Suprapubic skin (tissue), 4 donors: ENCODE measurements at places on chromosomes 6 and 20.

GRCh38 chr6:71205336-71205956 lies 83.2 kb upstream of the OGFRL1 start:
- no peaks in the 10 kb centered on the region for H3K4me1 ChIP-seq
- H3K36me3 ChIP-seq, result no peaks in the 10 kb centered on the region
- H3K27me3 ChIP-seq, result no peaks in the 10 kb centered on the region
- no peak overlapping the region for H3K27ac ChIP-seq

DNA sequence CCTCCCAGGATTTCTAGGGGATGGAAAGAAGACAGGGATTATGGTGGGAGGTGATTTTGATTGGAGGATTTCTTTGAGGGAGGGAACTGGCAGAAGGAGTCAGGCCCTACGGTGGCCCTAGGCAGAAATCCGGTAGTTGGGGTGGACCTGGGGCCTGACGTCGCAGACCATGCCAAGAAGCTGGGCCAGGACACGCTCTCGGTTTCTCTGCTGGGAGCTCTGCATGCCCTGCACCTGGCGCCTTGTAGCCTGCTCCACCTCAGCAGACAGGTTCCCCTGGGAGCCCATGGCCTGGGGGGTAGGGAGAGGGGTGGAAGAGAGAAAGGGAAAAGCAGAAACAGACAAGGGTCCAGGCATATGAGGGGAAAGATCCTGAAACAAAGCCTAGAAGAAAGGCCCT lies 1.1 kb downstream of the ATP6V1G2 start:
- H3K27ac ChIP-seq, result no peak overlapping the region
- no peak for DNase-seq
- H3K36me3 ChIP-seq, result peaks cover 15% of the 10 kb centered on the region
- H3K4me3 ChIP-seq, result no peak overlapping the region

DNA sequence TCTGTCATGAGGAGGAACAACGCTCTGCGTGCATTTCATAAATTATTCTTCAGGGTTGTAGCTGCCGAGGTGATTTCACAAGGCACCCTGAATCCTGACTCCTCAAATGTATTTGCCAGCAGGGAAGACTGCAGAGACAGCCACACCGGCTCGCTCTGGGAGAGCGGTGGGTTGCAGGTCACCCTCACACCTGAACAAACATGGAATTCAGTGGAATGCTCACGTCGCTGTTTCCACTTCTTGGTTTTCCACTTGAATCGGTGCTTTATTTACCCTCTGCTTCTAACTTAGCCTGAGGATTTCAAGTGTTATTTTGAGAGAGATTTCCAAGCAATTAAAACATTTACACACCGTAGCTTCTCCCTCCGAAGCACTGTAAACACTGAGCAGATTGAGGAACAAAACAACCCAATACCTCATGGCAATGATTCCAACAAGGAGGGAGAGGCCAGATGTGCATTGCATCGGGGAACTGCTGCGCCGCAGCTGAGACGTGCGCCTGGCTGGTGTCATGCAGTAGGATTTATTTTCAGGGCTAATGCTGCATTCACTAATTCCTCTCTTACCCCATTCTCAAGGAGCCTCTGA lies 59.5 kb upstream of the GGTLC1 start:
- DNase-seq, result no peak
- peaks cover 6% of the 10 kb centered on the region for H3K27me3 ChIP-seq
- H3K36me3 ChIP-seq, result no peaks in the 10 kb centered on the region
- H3K27ac ChIP-seq, result no peak overlapping the region
- H3K4me3 ChIP-seq, result no peak overlapping the region

- H3K36me3 ChIP-seq, result no peaks in the 10 kb centered on the region
- DNase-seq, result no peak
- H3K4me1 ChIP-seq, result no peaks in the 10 kb centered on the region
- no peak overlapping the region for H3K4me3 ChIP-seq
- no peak overlapping the region for H3K27ac ChIP-seq
- H3K27me3 ChIP-seq, result no peaks in the 10 kb centered on the region
Observed at GRCh38 chr20:11214256-11214840, 540.5 kb upstream of the JAG1 start.

GRCh38 chr6:146938266-146938665 lies 266.0 kb upstream of the STXBP5 start:
- no peaks in the 10 kb centered on the region for H3K4me1 ChIP-seq
- no peak overlapping the region for H3K4me3 ChIP-seq
- no peak for DNase-seq
- no peaks in the 10 kb centered on the region for H3K36me3 ChIP-seq

GRCh38 chr20:8587810-8588209 lies 455.7 kb downstream of the PLCB1 start:
- H3K36me3 ChIP-seq, result no peaks in the 10 kb centered on the region
- no peak overlapping the region for H3K27ac ChIP-seq
- H3K4me3 ChIP-seq, result no peak overlapping the region
- DNase-seq, result no peak
- H3K4me1 ChIP-seq, result no peaks in the 10 kb centered on the region

DNA sequence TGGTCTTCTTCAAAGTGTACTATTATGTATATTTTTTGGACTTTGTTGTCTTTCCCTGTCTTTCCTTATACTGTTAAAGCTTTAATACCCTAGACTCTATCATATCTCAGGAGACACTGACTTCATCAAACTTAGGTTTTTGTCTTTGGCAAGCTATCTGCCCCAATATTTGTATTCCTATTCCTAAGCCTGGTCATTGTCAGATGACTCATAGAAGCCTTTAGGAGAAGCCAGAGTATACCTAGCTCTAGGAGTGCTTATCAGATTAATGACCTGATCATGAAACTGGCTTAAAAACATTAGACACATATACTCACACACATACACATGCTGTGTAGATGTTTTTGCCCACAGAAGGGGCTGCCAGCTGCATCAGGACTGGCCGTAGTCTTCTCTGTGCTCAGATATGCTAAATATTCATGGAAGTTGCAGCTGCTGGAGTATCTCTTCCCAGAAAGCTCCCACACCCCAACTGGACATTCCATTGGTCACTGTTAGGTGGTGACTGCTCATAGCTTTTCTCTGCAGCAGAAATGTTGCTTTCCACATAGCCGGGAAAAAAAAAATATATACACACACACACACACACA lies 102.0 kb downstream of the ANKS1A start:
- no peak overlapping the region for H3K4me3 ChIP-seq
- no peaks in the 10 kb centered on the region for H3K27me3 ChIP-seq
- DNase-seq, result no peak
- no peak overlapping the region for H3K27ac ChIP-seq
- peaks cover 3% of the 10 kb centered on the region for H3K4me1 ChIP-seq

- H3K27me3 ChIP-seq, result no peaks in the 10 kb centered on the region
- no peak overlapping the region for H3K4me3 ChIP-seq
- peaks cover 5% of the 10 kb centered on the region for H3K4me1 ChIP-seq
- H3K27ac ChIP-seq, result no peak overlapping the region
Observed at GRCh38 chr20:13416531-13416930, 195.5 kb downstream of the ISM1 start.

DNA sequence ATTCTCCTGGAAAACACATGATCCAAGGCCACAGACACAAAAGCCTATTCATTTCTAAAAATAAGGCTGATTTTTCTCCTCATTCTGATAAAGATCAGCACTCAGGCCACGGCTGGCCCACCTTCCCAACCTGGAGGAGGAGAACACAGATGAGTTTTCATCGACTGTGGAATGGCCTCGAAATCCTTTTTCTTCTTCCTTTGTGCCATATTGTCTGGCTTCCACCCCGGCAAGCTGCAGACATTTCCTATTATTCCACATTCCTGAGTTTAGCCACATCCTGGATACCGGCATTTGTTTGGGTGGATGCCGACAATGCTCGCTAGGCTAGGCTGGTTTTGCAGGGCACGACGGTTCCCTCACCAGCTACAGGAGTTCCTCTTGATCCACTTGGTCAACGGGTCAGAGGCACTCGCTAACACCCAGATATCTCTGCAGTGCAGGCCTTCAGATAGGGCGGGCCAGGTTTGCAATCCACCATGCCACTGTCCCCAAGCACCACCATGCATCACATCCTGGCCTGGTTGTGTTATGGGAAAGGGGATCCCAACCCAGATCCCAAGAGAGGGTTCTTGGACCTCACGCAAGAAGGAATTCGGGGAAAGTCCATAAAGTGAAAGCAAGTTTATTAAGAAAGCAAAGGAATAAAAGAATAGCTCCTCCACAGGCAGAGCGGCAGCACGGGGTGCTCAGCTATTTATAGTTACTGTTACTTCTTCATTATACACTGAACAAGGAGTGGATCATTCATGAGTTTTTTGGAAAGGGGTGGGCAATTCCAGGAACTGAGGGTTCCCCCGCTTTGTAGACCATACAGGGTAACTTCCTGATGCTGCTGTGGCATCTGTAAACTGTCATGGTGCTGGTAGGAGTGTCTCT lies 4.2 kb upstream of the CTSZ start:
- H3K36me3 ChIP-seq, result no peaks in the 10 kb centered on the region
- H3K27ac ChIP-seq, result peak overlapping the region; percentile 16
- H3K4me1 ChIP-seq, result peaks cover 34% of the 10 kb centered on the region

DNA sequence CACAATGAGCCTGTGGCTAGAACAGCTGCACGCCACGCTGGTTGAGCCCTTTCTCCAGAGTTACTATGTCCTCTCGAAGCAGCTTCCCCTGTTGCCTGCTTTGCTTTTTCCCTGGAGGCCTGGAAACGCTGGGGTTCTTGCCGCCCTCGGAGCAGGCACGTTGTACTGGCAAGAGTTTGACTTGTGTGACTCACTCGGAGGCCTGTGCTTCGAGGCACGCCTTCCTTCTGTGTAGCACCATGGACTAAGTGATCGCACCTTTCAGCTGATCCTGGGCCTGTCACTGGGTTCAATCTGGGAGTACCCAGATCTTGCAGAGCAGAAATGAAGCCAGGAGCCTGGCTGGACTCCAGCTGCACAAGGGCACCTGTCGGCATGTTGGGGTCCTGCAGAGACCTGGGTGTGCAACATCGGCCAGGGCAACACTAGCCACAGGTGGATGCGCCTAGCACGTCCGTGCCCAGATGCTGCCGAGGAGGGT lies 5.2 kb downstream of the INSM1 start:
- H3K36me3 ChIP-seq, result no peaks in the 10 kb centered on the region
- peaks cover 60% of the 10 kb centered on the region for H3K27me3 ChIP-seq
- H3K27ac ChIP-seq, result no peak overlapping the region
- H3K4me1 ChIP-seq, result peaks cover 25% of the 10 kb centered on the region

- H3K27ac ChIP-seq, result no peak overlapping the region
- no peaks in the 10 kb centered on the region for H3K27me3 ChIP-seq
- no peak for DNase-seq
- H3K4me3 ChIP-seq, result no peak overlapping the region
- H3K4me1 ChIP-seq, result peaks cover 10% of the 10 kb centered on the region
Observed at GRCh38 chr6:3320238-3320811, 61.6 kb downstream of the PSMG4 start.

- H3K27me3 ChIP-seq, result no peaks in the 10 kb centered on the region
- peaks cover 9% of the 10 kb centered on the region for H3K4me1 ChIP-seq
- DNase-seq, result no peak
- H3K36me3 ChIP-seq, result no peaks in the 10 kb centered on the region
- no peak overlapping the region for H3K27ac ChIP-seq
Observed at GRCh38 chr20:22984606-22985005, 50.5 kb upstream of the SSTR4 start.

DNA sequence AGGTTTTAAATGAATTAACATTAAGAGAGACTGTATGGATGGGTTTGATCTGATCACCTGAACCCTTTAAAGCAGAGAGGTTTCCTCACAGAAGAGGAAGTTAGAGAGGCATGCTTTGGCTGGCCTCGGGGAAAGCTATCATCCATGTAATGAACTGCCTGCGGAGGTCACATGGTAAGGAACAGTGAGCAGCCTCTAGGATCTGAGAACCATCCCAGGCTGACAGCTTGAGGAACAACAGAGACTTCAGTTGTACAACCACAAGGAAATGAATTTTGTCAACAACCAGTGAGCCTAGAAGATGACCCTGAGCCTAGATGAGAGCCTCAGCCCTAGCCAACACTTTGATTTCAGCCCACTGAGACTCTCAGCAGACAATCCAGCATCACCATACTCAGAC lies 2.9 kb upstream of the COL21A1 start:
- H3K27ac ChIP-seq, result no peak overlapping the region
- H3K4me1 ChIP-seq, result peaks cover 23% of the 10 kb centered on the region
- no peak for DNase-seq
- H3K4me3 ChIP-seq, result no peak overlapping the region
- no peaks in the 10 kb centered on the region for H3K36me3 ChIP-seq

- H3K4me1 ChIP-seq, result peaks cover 76% of the 10 kb centered on the region
- no peak for DNase-seq
- no peaks in the 10 kb centered on the region for H3K27me3 ChIP-seq
- H3K36me3 ChIP-seq, result no peaks in the 10 kb centered on the region
Observed at GRCh38 chr20:33832103-33832804, 21.1 kb downstream of the CHMP4B start.

DNA sequence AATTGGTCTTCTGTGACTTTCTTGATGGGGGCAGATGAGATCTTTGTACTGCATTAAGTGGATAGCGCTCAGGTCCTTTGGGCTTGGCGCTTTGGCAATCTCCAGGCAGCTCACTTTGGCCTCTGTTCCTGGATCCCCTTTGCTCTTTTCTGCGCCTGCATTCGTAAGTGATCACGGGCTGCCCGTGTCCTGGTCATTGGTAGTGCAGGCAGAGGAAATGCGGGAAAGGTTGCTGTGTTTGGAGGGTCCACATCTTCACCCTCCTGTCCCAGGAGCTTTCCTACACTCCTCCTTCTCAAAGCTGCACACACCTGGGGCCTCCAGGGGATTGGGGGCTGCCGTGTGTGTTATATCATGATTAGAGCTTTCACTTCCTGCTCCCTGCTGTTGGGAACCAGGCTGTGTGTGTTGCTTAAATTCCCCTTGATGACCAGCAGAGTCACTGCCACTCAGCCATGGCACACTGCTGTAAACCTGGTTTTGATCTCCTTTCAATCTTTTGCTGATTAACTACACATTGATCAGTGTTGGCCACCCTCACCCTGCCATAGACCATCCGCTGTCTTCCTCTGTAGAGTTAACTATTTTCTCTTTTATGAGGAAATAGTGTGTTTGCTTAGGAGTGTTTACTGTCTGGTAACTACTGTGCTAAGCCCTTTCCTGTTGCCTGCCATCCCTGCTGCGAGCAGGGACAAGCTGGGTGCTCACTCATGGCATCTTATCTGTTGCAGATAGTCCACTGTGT lies 13.0 kb upstream of the SNHG17 start:
- DNase-seq, result no peak
- no peak overlapping the region for H3K4me3 ChIP-seq
- H3K27ac ChIP-seq, result no peak overlapping the region
- H3K36me3 ChIP-seq, result peaks cover 27% of the 10 kb centered on the region
- H3K27me3 ChIP-seq, result no peaks in the 10 kb centered on the region

DNA sequence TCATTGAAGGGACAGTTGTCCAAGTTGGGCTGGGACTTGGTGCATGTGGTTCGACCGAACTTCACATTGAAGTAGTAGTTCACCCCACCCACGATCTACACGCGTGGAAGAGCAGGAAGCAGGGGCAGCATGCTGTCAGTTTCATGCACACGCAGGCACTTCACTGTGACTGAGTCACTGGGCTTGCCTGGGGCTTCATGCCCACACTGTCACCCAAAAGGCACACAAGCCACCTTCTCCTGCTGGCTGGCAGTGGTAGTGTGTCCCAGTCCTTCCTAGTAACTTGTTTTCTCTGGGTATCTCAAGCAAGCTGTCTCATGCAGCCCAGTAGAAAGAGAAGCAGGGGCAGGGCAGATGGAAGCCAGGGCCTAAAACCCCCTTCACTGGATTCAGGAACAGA lies 2.0 kb downstream of the CST5 start:
- no peak overlapping the region for H3K27ac ChIP-seq
- no peak for DNase-seq
